ENCODE measurements at places on chromosomes 4 and X.

DNA sequence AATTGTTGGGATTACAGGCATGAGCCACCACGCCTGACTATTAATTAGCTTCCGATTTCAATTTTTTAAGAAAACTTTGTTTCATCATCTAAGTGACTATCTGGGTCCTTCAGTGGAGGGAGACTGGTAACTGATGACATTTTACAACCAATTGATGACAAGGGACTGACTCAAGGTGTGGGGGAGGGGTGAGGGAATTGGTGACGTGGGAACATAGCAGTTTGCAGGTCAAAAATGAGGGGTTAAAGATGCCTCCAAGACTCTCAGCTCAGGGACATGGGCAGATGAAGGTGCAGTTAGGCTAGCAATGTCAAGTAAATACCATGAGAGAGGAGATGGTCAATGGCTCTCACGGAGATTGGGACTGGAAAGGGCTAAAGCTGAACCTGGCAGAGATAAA, 5.7 kb upstream of the FAM9C start:
- no peak for DNase-seq

- DNase-seq, result no peak
These were observed 52.4 kb downstream of the CBLL2 start for GRCh38 chrX:22325096-22325495.

DNA sequence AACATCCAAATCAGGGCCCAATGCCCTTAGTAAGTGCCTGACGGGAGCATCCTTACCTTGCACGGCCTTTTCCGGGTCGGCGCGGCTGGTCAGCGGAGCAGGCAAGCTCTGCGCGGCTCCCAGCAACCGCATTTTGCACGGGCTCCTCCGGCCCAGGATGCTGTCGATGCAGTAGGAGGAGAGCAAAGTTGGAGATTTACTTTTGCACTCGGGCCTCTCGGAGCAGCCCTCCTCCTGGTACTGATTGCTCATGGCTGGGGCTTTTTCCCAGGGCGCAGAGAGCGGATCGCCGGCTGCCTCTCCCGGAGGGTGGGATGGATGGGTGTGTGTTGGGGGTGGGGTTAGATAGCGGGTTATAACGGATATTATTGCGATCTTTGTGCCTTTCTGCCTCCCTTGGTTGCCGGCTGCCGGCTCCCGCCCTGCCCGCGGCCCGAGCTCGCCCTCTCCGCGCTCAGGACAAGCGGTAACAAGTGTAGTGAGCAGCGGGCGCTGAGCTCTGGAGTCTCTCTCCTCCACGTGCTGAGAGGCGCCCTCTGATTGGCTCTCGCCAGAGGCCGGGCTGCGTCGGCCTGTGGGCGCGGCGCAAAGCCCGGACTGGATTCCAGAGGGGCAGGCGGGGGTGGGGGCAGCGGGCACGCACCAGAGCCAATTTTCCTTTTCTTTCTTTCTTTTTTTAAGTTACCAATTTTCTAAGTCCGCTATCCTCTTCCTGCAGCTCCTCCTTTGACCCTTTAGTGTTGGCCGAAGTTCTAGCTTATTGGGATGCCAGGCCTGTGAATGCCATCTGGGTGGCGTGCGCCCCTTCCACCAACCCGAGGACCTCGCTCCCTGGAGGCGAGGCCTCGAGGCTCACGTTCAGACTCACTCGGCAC, at the start of gene ARX:
Gene ARX, minus strand, starts transcription at position 480 of the 875 bp plus-strand sequence. Its CDS starts 228 bp downstream, at position 252.
- no peak for DNase-seq

- no peak for DNase-seq
These were observed 76.7 kb downstream of the SCD5 start for GRCh38 chr4:82721819-82722423.

GRCh38 chr4:110615353-110616237, 7.3 kb downstream of the PITX2 start:
- no peak for DNase-seq

GRCh38 chrX:49176421-49177326, 5.0 kb downstream of the PLP2 start:
- DNase-seq, result no peak

- DNase-seq, result no peak
These were observed 281.3 kb upstream of the FTHL17 start for GRCh38 chrX:31353095-31353494.

DNA sequence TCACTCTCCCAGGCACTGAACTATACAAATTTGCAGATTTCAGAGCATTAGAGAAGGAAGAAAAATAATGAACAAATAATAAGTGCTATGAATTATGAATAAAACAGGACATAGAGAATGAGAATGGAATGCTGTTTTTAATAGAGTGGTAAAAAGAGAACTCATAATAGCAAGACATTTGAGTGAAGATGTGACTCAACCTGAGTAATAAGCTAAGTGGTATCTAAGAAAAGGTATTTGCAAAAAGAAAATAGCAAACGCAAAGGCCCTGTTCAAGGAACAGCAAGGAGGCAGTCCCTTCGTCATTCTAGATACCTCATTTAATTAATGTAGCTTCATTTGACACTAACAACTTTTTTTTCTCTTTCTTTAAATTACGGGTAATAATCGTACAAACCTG, 1910.0 kb upstream of the TENM3 start:
- DNase-seq, result no peak

GRCh38 chr4:159706704-159707103, 603.8 kb downstream of the RAPGEF2 start:
- no peak for DNase-seq

- DNase-seq, result no peak
These were observed 173.9 kb downstream of the GRIA3 start for GRCh38 chrX:123357941-123358340.

DNA sequence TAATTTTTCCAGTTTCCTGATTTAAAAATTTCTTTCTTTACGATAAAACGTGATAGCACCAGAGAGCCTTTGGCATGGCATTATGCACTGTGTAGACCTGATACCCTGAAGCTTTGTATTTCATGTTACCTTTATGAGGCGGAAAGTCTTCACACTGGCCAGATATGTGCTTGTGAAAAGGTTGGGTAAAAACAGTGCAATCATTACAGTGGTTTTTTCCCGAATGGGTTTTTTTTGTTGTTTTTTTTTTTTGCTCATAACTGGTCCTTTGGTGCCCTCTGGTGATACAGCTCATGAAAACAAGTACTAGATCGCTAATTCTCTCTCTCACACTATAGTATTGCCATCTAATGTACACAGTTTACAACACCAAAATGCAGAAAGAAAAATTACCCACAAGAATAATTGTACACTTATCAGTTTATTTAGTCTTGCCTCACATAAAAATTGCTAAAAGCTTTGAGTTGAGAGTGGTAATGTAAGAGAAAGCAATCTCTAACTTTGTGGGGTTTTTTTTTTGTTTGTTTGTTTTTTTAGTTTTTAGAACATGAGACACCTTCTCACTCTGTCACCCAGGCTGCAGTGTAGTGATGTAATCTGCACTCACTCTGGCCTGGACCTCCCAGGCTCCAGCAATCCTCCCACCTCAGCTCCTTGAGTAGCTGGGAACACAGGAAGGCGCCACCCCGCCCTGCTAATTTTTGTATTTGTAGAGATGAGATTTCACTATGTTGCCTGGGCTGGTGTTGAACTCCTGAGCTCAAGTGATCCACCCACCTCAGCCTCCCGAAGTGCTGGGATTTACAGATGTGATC, 21.3 kb downstream of the SPCS3 start:
- DNase-seq, result no peak

GRCh38 chr4:38495446-38495845, 168.6 kb upstream of the KLF3 start:
- no peak for DNase-seq

DNA sequence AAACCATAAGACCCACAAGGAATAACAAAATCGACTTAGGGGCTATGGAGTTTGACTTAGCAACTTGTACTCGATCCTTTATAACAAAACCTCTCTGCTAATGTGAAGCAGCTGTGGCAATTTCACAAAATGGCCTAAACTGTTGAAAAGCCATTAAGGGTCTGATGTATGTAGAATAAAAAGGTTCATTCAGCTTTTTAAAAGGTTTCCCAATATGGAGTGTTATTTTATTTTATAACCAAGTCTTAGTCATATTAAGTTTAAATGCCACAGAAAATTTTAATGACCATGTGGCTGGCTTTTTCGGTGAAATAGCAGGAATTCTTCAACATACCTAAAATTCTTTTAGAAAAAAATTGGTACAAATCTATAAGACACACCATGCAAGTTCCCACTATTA, 291.8 kb upstream of the HAND2 start:
- no peak for DNase-seq

- no peak for DNase-seq
These were observed 95.2 kb upstream of the NAP1L5 start for GRCh38 chr4:88792821-88793220.

All from epithelial cell of proximal tubule (primary cell).